ENCODE measurements at places on chromosomes 13 and 19.

DNA sequence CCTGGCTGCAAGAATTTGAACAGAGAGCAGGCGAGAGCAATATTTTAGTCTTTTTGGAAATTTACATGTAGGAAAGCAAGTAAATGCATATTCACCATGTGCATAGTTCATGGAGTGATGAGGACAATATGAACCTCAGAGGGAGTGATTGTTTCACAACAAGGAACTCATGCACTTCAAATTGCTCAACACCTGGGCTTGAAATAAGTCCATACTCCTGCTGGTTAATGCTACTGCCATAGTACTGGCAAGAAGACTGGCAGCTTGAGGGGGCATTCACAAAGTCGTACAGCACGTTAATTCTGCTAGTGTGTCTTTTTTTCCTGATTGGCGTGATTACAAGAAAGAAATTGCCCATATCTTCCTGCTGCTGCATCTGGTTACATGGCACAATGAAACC, 267.6 kb downstream of the PCDH17 start:
- DNase-seq = no peak

DNA sequence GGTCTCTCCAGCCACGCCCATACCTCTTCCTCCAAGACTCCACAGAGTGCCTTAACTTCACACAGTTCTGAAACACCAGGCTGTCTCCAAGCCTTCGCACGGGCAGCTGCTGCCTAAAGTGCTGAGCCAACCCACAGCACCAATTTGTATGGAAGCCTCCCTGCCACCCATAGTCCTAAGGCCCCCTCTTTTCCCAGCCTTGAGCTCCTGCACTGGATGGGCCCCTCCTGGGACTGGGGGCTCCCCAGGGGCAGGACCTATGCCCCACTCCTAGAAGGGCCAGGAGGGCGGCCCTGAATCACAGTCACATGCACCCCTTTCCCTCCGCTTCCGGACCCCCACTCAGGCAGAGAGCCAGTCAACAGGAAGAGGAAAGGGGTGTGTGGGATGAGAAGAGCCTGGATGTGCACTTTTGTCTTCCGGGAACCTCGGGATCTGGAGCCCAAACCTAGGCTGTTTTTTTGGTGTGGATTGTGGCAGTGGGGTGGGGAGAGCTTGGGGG, 5.1 kb upstream of the FCER2 start:
- DNase-seq = no peak

DNA sequence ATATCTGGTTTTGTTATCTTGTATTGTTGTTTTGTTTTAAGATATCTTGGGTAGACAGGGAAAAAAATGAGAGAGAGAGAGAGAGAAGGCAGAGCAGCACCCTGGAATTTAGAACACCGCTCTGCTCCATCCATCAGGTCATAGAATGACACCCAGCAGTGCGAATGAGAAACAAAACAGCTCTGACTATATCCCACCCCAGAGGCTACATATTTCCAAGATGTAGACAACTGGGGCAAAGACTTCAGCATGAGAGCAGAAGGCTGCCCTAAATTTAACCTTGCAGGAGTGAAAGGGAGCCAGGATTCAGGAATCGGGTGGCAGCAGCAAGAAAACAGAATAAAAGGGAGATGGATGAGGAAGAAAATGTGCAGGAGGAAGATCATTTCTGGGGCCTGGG, 46.5 kb downstream of the TNFSF13B start:
- DNase-seq = no peak

DNA sequence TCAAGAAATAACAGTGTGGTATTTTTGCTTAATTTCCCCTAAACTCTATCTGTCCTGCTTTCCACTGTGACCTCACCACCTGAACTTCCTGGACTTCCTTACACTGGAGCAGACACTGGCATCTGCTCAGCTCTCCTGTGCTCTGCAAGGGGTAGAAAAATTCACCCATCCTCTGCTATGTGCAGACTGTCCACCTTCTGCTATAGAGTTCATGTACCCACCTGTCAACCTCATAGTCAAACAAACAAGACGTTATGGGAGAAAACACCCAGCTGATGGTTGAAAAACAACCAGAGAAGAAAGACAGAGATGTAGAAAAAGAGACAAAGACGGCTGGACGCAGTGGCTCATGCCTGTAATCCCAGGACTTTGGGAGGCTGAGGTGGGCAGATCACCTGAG, 12.2 kb downstream of the LAIR1 start:
- no peak for DNase-seq

- DNase-seq = no peak
Observed at GRCh38 chr19:35703343-35703742, 1.0 kb upstream of the ZBTB32 start.

- no peak for DNase-seq
Observed at GRCh38 chr19:5680084-5680436, 256 bp downstream of the MICOS13 start.

Data from Caki2 (cell line).